ENCODE measurements at places on chromosomes 4 and X. TPM values are rescaled to one million over a fixed set of nuclear protein-coding genes. Genes with fewer than 3 reads are reported as not detected.

GRCh38 chrX:143017272-143017671 lies 8.5 kb upstream of the SPANXN4 start:
- DNase-seq, result no peak

The P2RY4 gene
- not detected for total RNA-seq

DNA sequence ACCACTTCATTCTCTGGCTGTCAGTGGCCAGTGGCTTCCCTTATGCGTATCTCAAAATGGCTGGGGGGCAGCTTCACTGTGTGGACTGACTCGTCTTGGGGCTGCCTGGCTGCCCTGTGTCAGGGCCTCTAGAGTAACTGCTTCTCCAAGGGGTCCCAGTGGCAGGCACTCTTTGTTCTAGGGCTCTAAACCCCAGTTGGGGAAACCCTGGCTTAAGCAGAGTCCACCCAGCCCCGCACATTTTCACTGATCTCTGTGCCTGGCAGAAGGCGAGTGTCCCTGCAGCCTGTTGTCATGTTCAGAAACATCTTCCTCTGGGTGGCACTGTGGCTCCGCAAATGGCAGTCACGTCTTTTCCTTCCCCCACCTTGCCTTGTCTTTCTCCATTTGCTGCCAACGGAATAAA lies 59.7 kb downstream of the NBDY start:
- no peak for DNase-seq

GRCh38 chr4:85728464-85728863 lies 253.5 kb downstream of the ARHGAP24 start:
- DNase-seq, result no peak

The ATXN3L gene
- total RNA-seq, result not detected

- peak; percentile 11 for DNase-seq
These were observed 11.2 kb downstream of the USP9X start for GRCh38 chrX:41096339-41096955.

DNA sequence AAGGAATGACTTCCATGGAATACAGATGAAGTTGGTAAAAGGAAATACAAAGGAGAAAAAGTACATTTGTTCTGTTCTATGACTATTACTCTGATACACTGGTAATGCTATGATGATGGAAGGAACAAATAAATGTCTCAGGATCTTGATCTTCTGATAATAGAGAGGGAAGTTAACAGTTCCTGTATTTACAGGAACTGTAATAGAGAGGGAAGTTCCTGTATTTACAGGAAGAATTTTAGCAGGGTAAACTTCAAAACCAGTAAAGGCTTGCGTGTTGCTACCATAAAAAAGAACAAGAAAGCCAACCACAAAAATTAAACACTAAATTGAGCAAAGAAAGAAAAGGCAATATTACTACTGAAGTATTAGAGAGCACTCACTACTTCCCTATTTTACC lies 91.7 kb upstream of the HPGD start:
- DNase-seq, result no peak

The SYTL4 gene
- total RNA-seq, result 8.0 TPM

DNA sequence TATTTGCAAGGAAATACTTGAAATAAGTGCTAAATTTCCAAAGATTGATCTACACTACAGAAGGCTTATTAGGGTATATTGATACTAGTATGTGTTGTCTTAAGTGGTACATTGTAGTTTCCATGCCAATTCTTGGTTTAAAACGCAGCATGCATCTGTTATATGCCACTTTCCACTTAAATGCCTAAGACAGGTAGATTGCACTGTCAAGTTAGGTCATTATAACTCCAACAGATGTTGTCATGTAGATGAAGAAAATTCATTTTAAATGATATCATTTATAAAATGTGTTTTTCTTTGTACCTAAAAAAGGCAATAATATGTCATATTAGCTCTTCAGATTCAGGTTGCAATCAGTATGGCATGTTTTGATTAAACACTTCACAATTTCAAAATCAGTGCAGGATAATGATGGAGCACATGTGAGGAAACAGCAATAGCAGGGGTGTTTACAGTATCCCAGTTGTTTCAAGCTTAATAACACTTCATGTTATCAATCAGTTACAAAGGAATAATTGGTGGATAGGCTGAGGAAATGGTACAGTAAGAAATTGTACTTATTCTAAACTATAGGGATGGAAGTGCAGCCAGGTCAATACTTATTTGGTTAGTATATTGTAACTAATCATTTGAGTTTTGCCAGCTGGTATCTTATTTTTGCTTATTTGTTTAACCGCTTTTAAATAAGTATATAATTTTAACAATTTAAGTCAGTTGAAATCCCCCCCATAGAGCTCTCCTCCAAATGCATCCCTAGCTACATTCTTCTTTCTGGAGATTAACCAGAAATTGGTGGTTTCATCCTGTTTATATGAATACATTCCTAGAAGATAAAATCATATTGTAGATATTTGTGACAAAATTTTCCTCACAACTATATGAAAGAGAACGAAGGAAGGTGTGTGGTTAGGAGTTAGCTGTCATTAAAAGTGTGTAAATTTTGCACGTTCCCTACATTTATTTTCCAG lies 454.4 kb upstream of the ATOH1 start:
- no peak for DNase-seq

DNA sequence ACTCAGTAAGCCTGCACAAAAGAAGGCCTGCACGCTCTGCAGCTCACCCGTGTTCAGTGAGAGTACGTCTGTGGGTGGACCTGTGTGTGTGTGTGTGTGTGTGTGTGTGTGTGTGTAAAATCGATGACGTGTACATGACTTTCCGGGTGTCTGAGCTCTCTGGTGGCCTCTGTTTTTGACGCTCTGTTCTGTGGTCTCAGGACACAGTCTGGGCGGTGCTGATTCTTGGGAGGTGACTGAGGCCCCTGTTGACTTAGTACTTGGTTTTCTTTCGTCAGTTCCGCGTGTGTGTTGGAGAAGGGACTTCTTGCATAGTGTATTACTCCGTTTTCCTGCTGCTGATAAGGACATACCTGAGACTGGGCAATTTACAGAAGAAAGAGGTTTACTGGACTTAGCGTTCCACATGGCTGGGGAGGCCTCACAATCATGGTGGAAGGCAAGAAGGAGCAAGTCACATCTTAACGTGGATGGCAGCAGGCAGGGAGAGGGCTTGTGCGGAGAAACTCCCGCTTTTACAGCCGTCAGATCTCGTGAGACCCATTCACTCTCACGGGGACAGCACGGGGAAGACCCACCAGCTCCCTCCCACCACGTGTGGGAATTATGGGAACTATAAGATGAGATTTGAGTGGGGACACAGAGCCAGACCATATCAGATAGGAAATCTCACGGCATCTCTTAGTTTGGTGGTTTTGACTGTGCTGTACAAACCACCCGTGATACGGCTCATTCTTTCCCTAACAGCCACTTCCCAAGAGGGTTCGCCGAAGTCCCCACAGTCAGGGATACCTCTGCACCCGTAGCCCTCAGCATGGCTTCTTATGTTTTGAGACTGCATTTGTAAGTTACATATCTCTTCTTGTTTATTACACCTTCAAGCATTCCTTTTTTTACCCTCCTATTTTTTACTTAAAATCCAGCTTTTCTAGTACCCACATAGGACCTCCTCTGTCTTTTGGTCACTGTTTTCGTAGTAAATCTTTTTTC lies 24.5 kb downstream of the UVSSA start:
- no peak for DNase-seq

GRCh38 chr4:116180157-116180601 lies 905.2 kb downstream of the TRAM1L1 start:
- no peak for DNase-seq

GRCh38 chrX:19761554-19762295 lies 125.7 kb downstream of the SH3KBP1 start:
- no peak for DNase-seq

DNA sequence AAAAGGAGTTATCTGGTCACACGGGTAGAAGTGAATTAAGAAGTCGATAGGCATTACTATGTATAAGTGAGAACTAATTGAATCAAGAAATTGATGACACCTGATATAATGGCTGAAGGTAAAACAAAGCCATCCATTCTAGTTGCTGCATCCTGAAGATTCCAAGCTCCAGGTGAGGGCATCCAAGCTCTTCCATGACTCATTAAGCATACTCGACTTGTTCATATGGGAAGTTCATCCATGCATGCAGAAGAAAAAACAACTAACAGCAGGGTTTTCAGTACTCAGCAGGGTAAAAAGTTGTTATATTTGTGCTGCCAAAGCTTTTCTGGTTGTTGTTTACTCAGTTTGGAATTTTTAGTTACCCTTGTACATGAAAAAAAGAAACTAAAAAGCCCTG lies 508.0 kb upstream of the CXorf51A start:
- DNase-seq, result no peak

The MAGEC3 gene
- total RNA-seq, result not detected

DNA sequence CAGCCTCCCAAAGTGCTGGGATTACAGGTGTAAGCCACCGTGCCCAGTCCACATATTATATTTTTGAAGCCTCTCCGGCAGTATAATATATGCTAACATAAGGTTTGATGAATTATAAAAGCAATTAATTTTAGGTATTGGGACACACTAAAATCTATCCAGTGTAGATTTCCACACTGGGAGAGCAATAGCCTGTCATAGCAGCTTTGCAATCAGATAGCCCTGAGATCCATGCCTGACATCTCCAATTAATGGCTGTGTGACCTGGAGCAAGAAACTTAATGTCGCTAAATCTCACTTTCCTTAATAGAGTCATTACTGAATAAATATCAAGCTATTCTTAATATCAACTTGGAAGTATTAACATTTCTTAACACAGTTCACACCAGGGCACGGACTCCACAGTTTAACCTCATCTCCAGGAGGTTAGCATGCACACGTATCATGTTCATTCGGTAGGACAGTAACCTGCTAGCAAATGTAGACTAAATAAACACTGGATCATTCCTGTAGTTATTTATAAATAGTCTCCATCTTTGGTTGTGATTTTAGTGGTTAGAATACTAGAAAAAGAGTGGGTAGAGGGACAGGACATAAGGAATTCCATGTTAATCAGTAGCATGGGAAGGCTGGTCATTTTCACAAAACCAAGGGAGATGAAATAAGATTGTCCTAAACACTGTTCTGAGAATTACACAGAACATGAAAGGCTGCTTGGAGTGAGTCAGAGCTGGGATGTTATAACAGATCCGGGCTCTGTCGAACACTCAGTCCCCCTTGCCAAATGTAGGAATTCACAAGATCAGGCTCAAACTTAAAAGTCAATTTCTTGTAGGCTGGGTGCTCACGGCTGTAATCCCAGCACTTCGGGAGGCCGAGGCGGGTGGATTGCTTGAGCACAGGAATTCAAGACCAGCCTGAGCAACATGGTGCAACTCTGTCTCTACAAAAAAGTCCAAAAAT lies 254.7 kb downstream of the PALLD start:
- no peak for DNase-seq

DNA sequence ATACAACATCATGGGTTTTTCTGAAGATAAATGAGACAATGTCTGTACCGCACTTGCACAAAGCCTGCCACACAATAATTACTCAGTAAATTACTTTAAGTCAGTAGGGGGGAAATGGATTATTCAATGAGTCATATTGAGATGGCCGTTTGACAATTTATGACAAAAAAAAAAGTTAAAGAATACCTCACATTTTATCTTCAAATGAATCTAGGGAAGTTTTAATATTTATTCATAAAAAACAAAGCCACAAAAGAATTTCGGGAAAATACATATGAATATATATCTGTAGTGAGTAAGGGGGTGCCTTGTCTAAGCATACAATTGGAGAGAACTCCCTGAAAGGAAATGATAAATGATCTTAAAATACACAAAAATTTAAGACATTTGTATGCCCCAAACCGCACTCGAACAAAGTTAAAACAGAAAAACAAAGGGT lies 197.0 kb upstream of the SLC7A11 start:
- peak; percentile 31 for DNase-seq

The FAT4 gene
- 37.1 TPM for total RNA-seq

GRCh38 chr4:95701500-95702170 lies 138.3 kb upstream of the PDHA2 start:
- DNase-seq, result peak; percentile 1

The MAGEA11 gene
- total RNA-seq, result not detected

GRCh38 chrX:65679071-65679540 lies 11.7 kb downstream of the MSN start:
- DNase-seq, result peak; percentile 43

- no peak for DNase-seq
These were observed 683.1 kb downstream of the KCTD8 start for GRCh38 chr4:43765514-43765913.

DNA sequence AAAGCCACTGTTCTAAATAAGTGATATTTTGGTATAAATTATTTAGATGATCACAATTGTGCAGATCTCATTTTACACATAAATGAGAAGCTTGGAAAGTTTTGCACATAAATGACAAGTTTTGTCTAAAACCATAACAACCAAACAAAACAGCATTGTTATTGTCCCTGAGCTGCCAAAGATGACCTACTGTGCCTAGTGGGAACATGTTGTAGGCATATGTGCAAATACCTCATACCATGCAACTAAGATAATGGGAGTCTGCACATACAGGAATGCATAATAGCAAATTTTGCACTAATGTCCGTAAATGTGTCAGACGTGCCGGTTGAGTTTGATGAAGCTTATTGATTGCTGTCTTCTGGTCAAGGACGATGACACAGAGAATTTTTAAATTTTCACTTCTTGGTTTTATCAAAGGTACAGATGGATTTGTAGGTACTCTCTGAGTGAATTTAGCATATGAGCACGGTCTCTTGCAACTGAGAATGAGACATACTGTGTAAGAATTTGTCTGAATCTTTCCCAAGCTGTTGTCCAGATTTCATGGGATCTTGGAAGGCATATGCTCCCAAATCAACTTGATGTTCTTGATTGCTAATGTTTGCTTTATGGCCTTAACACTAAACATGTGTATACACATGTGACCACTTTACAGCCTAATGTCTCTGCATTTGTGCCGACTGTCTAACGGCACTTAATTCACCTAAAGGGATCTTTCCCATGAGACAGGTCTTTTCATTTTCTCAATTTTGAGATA lies 1133.5 kb downstream of the FAT4 start:
- DNase-seq, result no peak

The DGKK gene
- not detected for total RNA-seq

The CCSER1 gene
- total RNA-seq, result not detected

GRCh38 chrX:45428831-45429230 lies 228.2 kb upstream of the DIPK2B start:
- DNase-seq, result no peak

DNA sequence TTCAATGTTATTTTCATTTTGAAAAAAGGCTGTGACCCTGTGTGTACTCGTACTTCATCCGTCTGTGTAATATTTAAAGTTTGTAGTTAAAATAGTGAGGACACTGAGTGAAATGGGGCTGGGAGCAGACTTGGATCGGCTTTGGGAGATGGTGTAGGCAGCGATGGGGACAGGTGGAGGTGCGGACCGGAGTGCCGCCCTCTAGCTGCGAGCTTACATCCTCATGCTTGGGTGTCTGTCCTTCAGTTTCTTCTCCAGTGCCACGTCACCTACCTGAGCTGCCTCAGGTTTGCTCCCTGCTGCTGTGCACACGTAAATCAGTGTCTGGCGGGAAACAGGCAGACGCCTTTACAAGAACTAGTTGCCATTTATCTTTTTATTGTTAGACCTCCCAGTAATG lies 146.1 kb downstream of the GPR143 start:
- no peak for DNase-seq
